ENCODE measurements at places on chromosomes 1 and 21. TPM values are rescaled to one million over a fixed set of nuclear protein-coding genes. Genes with fewer than 3 reads are reported as not detected.

Gene TNNI3K
- not detected for total RNA-seq

Gene OR2T2
- not detected for total RNA-seq

Gene MAP3K7CL
- 2.0 TPM for total RNA-seq

Gene C8A
- total RNA-seq, result not detected

Gene DENND2C
- 0.40 TPM for total RNA-seq

Gene TIPRL
- 33.9 TPM for total RNA-seq

Gene CPLANE2
- total RNA-seq, result 4.2 TPM

Gene EDEM3
- total RNA-seq, result 6.7 TPM

Gene PIGM
- total RNA-seq, result 4.6 TPM
